GM19239 (cell line): ENCODE measurements at places on chromosomes 3 and 15.

- DNase-seq = no peak
These were observed 3.8 kb downstream of the IL1RAP start for GRCh38 chr3:190517687-190518086.

- no peak for DNase-seq
These were observed 413.6 kb upstream of the ADAMTS9 start for GRCh38 chr3:65101450-65101849.

DNA sequence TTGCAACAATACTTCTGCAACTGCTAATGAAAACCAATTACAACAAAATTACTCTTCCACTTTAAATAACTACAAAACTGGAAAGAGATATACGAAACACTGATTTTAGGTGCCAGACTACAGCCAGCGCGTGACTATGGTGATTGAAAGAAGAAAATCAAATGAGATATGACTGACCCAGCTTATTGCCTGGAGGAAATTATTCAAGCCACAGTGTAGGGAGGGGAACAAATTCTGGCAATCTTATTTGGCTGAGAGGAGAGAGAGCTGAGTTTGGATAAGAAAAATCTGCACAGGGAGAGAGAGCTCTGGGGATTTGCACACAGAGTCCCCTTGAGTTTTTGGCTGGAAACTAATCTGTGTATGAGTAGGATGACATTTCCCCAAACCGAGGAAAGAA, 470.3 kb upstream of the FRG2C start:
- no peak for DNase-seq

DNA sequence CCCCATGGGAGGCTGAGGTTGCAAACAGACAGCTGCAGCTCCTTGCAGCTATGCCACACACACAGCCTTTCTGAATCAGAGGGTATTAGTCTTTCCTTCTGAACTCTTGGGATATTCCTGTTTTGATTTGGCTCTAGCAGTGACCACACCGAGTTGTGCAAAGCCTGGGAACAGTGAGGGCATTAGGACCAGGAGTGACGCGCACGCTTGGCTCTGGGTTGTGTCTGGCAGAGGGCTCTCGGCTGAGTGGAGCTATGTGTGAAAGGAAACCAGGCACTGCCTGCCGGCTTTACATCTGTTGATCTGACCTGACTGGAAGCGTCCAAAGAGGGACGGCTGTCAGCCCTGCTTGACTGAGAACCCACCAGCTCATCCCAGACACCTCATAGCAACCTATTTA, at the start of gene GALNT15:
GALNT15 (plus strand) TSS at position 292 of the 400 bp plus-strand sequence. CDS start 472 bp downstream, outside the sequence.
- no peak for DNase-seq

- DNase-seq = no peak
These were observed 406.5 kb upstream of the TGFBR2 start for GRCh38 chr3:30199855-30200254.

- DNase-seq = no peak
These were observed 31.8 kb downstream of the MITF start for GRCh38 chr3:69770976-69771634.

DNA sequence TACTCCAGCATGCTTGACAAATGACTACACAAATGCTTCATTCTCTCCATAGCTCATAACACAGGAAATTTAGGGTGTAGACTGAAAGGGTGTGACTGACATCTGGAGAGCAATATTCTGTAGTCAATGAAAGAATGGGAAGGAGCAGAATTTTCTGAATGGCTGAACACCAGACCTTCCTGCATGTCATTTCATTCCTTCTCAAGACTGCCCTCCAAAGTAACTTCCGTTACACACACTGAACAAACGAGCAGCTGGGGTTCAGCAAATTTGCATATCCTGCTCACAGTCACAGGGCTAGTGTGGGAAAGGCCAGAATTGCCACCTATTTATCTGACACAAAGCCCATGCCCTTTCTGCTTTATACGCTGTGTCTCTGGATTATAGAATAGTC, 325.0 kb upstream of the CFAP20DC start:
- DNase-seq = peak; percentile 53

DNA sequence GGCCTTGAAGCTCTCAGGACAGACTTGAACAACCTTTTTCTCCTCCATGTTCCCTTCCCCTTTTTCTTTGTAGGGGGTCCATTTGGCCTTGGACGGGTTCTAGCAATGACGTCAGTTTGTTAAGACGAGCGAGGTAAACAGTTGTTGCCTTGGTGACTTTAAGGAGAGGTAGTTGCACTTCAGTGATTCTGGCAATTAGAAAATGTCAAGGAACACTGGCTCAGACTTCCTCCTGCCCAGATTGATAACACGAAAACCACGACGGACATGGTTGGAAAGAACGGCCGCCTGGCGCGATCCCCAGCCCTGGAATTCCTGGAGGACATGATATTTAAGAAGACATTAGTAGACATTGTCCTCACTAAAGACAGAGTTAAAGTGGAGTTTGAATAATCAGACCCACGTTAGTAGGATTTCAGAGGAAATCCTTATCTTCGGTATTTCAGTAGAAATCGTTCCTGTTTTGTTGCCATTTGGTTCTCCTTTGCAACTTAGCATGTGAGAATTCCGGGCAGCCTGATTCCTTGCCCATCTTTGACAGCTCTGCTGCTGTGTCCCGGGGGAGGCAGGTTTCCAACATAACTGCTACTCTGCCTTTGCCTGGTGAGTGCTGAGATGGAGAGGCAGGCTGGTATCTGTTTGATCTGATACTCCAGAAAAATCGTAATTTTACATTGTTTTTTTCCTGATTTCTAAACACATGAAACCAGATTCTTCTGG, 87.3 kb downstream of the ST6GAL1 start:
- DNase-seq = no peak

- no peak for DNase-seq
These were observed 255.2 kb downstream of the NR2F2 start for GRCh38 chr15:96585484-96586386.

DNA sequence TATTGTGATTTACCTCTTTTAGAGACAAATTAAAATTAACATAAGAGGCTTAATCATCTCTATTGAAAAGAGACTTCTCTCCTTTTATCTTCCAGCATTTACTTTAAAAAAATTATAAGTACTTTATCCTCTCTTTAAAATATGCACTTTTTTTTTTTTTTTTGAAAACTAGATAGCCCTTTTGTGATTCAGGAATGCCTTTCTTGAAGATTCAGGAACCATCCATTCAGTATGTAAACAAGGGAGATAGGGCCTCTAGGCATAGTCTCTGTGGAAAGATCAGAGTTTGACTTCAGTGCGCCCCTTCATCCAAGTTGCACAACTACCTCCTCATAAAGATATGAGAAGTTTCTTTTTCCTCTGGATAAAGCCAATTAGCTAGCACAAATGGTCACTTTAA, 1163.7 kb downstream of the SI start:
- no peak for DNase-seq

DNA sequence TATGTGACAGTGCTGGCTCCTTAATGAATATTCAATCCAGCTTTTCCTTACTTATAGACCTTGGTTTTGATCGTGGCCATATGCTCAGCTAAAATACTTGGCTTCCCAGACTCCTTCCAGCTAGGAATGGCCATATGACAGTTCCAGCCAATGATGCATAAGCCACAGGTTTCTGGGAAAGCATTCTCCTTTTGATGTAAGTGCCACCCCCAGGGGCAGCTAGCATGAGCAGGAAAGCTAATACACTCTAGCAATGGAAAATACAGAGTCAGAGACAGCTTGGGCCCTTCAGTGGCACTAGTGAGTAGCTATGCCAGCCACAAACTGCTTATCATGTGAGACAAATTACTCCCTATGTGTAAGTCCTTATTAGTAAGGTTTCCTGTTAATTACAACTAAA, 26.7 kb downstream of the TBC1D2B start:
- no peak for DNase-seq

DNA sequence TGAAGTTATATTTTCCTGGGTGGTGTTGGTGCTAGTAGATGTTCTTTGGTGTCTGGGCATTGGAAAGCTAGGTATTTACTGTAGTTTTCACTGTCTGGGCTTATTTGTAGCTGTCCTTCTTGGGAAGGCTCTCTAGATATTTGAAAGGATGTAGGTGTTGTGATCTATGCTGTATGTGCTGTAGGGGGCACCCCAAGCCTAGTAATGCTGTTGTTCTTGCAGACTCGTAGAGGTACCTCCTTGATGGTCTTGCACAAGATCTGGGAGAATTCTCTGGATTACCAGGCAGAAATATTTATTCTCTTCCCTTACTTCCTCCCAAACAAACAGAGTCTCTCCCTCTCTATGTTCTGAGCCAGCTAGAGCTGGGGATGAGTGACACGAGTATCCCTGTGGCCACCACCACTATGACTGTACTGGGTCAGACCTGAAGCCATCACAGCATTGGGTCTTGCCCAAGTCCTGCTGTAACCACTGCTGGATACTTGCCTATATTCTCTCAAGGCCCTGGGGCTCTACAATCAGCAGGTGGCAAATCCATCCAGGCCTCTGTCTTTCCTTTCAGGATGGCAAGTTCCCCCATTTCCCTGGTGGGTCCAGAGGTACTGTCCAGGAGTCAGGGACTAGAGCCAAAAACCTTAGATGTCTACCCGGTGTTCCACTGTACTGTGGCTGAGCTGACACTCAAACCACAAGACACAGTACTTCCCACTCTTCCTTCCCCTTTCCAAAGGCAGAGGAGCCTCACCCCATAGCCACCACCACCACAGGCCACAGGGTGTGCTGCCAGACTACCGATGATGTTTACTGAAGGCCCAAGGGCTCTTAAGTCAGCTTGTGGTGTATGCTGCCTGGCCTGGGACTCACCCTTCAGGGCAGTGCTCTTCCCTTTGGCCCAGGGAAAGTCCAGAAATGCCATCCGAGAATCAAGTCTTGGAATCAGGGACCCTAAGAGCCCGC, 195.2 kb upstream of the DPPA4 start:
- DNase-seq = no peak

DNA sequence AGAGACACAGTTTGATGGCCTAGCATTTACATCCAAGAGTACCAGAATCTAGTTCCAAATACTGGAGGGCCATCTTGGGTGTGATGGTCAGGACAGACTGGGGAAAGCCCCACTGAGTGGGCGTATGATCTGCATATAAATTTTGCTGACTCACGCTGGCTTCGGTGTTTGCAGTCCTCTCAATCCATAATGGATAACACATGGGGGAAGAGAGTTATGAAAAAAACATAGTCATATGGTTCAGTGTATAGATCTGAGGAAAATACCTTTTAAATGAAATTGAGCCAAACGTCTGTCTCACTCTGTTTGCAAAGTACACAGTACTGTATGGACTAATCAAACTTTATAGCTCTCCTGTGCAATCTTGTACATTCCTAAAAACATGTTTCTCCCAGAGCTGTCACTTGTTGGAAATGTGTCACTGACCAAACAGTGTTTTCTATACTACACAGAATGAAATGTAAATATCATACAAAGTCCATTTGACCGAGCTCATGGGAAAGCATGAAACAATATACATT, 125.3 kb upstream of the THBS1 start:
- DNase-seq = no peak

- no peak for DNase-seq
These were observed 253.1 kb downstream of the CHL1 start for GRCh38 chr3:449711-450110.

- no peak for DNase-seq
These were observed 1102.2 kb downstream of the TUSC7 start for GRCh38 chr3:117811786-117812185.

GRCh38 chr3:128383316-128384235, 83.1 kb downstream of the DNAJB8 start:
- no peak for DNase-seq

GRCh38 chr3:64221571-64222257, 3.6 kb downstream of the PRICKLE2 start:
- DNase-seq = no peak

- no peak for DNase-seq
These were observed 347.8 kb upstream of the C2CD4B start for GRCh38 chr15:62512904-62513303.

GRCh38 chr15:78023865-78024518, 53.5 kb downstream of the TBC1D2B start:
- no peak for DNase-seq

DNA sequence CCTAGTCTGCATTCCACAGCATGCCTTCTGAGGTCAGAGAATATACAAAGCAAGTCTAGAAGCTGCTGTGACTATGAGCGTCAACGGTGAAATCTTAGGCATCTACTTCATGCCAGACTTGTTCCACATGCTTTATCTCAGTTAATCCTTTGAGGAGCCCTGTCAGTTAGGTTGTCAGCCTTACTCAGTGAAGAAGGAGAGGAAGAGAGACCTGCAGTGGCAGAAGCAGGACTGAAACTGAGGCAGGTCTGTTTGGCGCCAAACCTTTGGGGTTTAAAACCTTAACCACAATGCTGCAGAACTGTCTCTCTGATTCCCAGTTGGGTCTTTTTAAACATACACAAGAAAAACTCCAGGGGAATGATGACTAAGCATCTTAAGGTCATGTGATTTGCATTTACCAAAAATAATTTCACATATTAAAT, 139.0 kb upstream of the LIPC start:
- no peak for DNase-seq

- no peak for DNase-seq
These were observed 9.2 kb downstream of the VILL start for GRCh38 chr3:37999836-38000235.

DNA sequence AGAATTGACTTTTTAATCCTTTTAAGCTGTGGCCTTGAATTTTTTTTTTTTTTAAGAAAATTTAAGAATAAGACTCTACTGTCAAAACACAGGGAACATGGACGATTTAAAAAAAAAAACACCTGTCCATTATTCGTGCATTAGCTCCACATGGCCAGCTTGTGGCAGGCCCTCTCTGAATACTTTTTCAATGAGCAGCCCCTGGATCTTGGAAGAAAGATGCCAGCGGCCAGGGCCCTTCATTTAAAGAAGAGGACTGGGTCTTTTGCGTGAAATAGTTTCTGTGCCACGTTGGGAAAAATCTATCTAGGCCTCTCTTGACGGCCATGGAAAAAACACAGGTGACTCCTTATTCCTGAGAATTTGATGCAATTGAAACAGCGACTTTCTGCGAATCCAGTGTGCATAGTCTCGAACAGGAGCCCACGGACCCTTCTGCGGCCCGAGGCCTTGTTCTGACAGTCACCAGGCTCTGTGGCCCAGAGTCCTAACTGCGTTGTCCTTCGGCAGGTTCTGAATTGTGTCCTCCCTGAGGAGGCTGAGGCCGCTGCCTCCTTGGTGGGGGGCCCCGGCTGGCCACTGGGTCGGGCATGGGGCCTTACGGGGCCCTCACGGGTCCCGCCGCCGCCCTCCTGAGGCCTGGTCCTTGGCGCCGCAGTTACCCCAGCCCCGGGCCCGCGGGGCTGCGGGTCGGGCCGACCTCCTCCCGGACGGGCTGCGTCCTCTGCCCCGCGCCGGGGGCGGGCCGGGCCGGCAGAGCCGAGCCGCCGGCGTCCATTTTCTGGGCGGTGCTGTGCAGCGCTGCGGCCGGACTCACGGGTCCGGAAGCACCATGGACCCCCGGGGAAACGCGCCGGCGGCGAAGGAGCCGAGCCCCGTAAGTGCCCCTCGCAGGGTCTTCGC, 33.5 kb downstream of the ZBTB38 start:
- peak; percentile 55 for DNase-seq

GRCh38 chr3:191378142-191378812, 48.0 kb upstream of the UTS2B start:
- DNase-seq = no peak

GRCh38 chr3:56321892-56322291, 146.4 kb downstream of the ERC2 start:
- DNase-seq = no peak

DNA sequence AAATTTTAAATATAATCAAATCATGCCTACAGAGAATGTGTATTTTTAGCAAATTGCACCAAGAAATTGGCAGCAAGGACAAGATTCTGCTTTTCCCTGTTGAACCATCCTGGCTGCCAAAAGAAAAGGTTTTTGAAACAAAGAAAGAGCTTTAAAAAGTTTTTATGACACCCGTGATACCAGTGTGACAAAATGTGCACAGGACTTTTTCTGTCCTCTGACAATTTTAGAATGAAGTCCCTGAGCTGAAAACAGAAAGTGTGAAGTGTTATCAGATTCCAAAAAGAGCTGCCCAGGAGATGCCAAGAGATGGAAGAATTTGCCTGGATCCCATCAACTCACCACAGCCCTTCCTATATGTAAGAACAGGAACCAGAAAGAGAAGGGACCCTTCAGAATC, 33.2 kb upstream of the TMC3 start:
- DNase-seq = no peak
